Iris pigment epithelial cell (primary cell): ENCODE measurements at places on chromosomes 12 and 14.

GRCh38 chr12:48451372-48451771 lies 21.0 kb upstream of the ANP32D start:
- no peak for DNase-seq

GRCh38 chr12:94615260-94616181 lies 34.8 kb downstream of the TMCC3 start:
- DNase-seq: peak; percentile 70

GRCh38 chr14:55097881-55098560 lies 31.0 kb upstream of the LGALS3 start:
- DNase-seq: no peak

GRCh38 chr12:130948136-130948535 lies 5.6 kb upstream of the ADGRD1 start:
- no peak for DNase-seq

DNA sequence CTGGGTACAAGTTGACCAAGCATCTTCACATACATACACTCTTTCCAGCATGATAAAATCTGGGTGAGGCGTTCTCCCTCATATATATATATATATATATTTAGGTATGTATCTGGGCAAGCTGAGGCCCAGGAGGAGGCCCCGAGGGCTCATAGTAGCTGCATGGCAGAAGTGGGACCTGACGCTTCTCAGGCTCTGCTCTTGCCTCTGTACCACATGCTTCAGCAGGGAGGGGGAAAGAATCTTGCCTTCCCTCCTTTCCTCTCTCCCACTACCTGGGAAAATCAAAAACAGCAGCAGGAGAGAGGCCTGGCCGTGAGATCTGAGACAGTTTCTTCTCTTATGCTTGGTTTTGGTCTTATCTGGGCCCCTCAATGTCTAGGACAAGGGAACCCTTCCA lies 9.2 kb downstream of the PPP1R1A start:
- DNase-seq: no peak

DNA sequence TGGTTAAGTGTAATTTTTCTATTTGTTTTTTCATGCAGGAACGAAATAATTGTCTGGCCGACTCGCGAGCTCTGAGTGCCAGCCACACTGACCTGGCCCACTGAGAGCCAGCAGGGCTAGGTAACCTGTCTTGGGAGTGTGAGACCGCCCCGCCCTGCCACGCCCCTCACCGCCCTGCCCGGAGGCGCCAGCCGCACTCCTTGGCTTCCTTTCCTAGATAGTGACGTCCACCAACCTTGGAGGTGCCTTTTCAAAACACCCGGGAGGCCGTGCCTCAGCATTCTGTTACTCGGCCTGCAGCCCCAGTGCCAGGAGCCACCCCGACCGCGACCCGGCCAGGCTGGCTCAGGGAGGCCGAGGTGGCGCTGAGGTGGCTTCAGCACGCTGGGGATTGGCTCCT lies 21.7 kb downstream of the XRCC3 start:
- no peak for DNase-seq

- no peak for DNase-seq
These were observed 68.7 kb downstream of the RGS6 start for GRCh38 chr14:72000907-72001306.

- no peak for DNase-seq
These were observed 27.2 kb upstream of the ANO4 start for GRCh38 chr12:100767371-100767770.

- no peak for DNase-seq
These were observed 124.0 kb downstream of the ESR2 start for GRCh38 chr14:64170181-64170580.

DNA sequence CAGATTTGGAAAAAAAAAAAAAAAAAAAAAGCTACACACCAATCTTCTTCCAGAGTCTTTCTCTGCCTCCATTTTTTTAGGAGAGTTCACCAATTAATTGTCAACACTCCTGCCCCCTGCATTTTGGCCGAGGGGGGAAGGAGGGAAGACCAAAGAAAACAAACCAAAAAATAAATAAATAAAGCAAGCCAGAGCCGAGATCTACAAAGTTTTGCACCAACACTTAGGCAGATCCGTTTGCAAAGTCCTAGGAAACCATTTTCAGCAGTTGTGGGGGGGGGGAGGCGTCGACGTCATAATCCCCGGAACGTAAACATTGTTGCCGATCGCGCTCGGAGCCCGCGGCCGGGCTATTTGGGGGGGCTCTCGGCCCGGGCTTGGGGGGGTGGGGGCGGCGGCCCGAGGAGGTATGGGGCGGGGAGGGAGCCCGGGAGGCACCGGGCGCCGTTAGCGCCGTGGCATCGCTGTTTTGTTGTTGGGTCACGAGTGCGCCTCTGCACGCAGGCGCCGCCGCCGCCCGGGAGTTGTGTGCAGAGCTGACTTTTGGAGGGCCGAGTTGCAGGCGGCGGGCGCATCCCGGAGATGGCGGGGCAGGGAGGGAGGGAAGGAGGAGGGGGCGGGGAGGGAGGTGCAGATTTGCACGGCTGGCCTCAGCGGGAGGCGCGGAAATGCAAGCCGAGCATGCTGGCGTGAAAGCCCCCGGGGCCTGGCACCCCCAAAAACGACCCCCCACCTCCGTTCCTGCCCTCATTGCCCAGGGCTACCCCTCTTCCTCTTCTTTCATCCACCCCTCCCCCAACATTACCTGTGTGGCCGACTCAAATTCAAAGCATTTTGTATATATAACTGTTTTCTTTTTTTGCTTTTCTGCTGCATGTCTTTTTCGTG lies 598 bp downstream of the KDM2B start:
- peak; percentile 58 for DNase-seq

GRCh38 chr14:75081660-75082229 lies 12.3 kb downstream of the ZC2HC1C start:
- no peak for DNase-seq

GRCh38 chr14:68800390-68800789 lies 7.5 kb upstream of the ZFP36L1 start:
- DNase-seq: peak; percentile 42

GRCh38 chr12:7431993-7432685 lies 11.8 kb downstream of the CD163L1 start:
- DNase-seq: no peak

GRCh38 chr12:54206791-54207190 lies 18.0 kb upstream of the SMUG1 start:
- no peak for DNase-seq

DNA sequence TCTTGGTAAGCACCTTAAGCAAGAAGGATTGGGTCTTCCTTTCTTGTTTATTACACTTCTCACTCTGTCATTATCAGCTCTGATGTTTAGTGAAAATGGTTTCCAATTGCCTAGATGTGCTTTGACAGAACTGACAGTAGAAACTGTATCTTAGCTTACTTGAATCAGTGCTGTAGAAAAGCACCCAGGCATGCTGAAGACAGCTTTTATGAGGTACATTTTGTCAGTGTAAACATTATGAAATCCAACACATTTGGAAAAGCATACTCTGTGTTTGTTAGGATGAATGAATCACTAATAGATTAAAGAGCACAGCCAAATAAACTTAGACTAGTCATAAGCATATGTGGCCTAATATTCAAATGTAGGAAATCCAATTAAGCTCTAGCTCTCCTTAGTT lies 290.2 kb upstream of the NPAS3 start:
- peak; percentile 85 for DNase-seq

DNA sequence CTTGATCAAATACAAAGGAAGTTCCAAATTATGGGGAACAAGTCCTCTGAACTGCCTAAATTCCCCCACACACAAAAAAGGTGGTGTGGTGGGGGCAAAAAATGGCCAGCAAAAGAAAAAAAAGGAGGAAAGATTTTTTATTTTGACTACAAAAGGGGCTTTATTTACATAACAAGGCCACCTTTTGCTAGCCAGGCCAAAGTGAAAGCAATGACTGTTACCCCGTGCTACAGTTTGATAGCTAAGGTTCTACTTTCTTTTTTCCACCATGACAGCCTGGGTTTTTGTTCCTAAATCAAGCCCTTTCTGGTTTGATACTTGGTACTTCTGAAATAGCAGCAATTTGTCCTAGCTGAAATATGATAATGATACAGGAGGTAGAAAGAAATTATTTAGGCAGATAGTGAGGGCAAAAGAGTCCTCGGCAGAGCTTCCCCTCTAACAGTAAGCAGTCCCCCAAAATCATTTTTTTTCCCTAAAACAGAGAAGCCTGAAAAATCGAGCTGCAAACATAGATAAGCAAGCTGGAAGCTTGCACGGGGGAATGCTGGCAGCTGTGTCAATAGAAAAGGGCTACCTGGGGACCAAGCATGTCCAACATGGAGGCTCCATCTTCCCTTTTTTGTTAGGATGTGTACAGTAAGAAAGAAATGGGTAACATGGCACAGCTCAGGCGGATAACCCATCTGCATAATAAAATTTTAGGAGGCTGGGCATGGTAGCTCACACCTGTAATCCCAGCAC lies 8.9 kb upstream of the B4GALNT1 start:
- DNase-seq: no peak

- DNase-seq: no peak
These were observed 78.4 kb upstream of the RAP1B start for GRCh38 chr12:68532204-68532886.

GRCh38 chr12:110146986-110147385 lies 22.8 kb downstream of the IFT81 start:
- no peak for DNase-seq

DNA sequence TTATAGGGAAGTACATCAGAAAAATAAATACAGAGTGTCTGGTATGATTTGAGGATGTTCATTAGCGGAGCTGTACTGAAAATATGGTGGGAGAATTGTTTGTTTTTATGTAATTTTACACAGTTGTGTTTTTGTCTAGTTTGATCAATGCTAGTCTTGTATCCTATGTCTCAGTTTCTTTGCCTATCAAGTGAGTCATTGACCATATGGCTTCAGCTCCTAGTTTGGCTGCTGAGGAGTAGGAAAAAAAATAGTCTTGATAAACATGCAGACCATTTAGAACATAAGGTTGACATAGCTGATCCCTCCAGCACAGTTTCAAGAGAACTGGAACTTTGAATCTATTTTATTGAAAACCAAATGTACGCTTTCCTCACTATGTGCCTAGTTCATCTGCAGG lies 1292.1 kb upstream of the FLRT2 start:
- peak; percentile 46 for DNase-seq

DNA sequence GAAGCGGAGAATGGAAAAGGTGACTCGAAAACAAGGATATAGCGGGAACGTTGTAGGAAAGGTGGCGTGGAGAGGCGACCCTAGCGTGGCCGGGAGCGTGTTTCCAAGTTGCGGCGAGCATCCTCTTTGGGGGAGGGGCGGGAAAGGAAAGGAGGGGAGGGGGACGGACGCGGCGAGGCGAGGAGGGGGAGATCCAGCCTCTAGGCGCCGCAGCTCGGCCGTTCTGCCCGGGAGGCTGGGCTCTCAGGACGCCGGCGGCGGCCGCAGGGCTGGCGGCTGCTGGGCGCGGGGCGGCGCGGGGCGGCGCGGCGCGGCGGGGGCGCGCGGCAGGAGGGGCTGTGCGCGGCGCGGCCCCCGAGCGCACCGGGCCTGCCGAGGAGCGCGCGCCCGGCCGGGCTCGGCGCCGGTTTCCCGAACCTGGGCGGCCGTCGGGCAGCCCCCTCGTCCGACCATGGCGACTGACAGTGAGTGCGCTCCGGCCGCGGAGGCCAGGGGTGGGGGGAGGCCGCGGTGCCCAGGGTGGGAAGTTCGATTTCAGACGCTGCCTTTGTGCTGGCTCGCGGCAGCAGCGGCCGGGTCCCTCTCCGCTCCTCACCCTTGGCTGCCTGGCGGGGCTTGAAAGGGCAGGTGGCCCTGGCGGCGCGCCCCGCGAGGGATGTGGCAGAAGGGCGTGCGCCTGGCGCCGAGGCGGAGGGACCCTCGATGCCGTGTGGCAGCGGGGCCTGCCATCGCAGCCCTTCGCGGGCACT lies 50.3 kb downstream of the SNAPC1 start:
- DNase-seq: no peak

DNA sequence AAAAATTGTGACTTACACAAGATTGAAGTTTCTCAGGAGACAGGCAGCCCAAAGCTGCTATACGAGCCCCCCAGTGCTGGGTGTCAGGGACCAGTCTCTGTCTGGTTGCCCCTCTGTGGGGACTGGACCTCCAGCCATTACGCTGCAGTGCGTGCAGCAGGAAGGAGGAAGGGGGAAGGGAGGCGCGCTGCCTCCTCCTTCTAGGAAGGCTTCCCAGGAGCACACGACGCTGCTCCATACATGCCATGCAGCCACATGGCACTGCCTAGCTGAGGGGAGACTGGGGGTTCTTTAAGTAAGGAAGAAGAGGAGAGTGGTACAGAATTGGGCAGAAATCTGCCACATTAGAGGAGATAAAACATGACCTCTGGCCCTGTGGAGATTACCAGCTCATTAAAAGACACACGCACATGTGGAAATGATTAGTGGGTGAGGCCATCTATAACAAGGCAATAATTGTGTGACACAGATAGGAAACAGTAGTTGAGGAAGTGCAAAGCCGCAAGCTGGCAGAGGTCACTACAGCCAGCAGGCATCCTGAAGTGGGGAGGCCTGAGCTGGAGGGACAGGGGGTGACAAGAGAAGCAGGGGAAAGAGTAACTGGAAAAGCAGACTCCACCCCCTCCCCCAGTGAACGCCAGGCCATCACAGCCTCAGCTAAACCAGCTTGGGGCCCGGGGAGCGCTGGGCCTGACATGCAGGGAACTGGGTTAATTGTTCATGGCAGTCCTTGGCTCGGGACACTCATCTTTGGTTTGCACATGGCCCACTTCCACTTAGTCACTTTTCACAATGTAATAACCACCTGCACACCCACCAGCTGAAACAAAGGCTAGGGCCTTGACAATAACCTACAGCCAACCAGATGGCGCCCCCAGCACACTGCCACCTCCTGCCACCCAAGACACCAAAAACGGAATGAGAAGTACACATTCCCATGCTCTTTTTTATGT lies 39.6 kb downstream of the CCDC88C start:
- no peak for DNase-seq

- peak; percentile 96 for DNase-seq
These were observed 20.0 kb downstream of the NFKBIA start for GRCh38 chr14:35384455-35385041.

GRCh38 chr14:106200541-106201315 lies 674.3 kb downstream of the TMEM121 start:
- no peak for DNase-seq

GRCh38 chr12:129641926-129642325 lies 261.9 kb downstream of the TMEM132D start:
- no peak for DNase-seq

DNA sequence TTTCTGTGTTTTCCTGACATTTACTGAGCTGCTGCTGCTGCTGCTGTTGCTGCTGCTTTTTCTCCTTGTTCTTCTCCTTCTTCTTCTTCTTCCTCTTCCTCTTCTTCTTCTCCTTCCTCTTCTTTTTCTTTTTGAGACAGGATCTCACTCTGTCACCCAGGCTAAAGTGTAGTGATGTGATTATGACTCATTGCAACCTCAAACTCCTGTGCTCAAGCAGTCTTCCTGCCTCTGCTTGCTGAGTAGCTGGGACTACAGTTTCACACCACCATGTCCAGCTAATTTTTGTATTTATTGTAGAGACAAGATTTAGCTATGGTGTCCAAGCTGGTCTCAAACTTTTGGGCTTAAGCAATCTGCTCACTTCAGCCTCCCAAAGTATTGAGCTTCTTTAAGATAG lies 95.8 kb downstream of the TMTC3 start:
- DNase-seq: peak; percentile 84

- peak; percentile 11 for DNase-seq
These were observed 4.3 kb downstream of the SEL1L start for GRCh38 chr14:81529391-81529790.

GRCh38 chr14:52551696-52552062 lies 626 bp downstream of the TXNDC16 start:
- peak; percentile 51 for DNase-seq

GRCh38 chr12:42299392-42300308 lies 26.2 kb downstream of the ZCRB1 start:
- DNase-seq: peak; percentile 80
